ENCODE measurements at places on chromosomes 13 and 19. TPM values are rescaled to one million over a fixed set of nuclear protein-coding genes. Genes with fewer than 3 reads are reported as not detected.

The HMG20B gene
- total RNA-seq, result 147 TPM

- H3K27ac ChIP-seq, result no peak overlapping the region
- no peaks in the 10 kb centered on the region for H3K36me3 ChIP-seq
- no peaks in the 10 kb centered on the region for H3K27me3 ChIP-seq
- no peak overlapping the region for H3K4me3 ChIP-seq
- DNase-seq, result no peak
Observed at GRCh38 chr13:59679254-59679653, 484.5 kb downstream of the DIAPH3 start.

DNA sequence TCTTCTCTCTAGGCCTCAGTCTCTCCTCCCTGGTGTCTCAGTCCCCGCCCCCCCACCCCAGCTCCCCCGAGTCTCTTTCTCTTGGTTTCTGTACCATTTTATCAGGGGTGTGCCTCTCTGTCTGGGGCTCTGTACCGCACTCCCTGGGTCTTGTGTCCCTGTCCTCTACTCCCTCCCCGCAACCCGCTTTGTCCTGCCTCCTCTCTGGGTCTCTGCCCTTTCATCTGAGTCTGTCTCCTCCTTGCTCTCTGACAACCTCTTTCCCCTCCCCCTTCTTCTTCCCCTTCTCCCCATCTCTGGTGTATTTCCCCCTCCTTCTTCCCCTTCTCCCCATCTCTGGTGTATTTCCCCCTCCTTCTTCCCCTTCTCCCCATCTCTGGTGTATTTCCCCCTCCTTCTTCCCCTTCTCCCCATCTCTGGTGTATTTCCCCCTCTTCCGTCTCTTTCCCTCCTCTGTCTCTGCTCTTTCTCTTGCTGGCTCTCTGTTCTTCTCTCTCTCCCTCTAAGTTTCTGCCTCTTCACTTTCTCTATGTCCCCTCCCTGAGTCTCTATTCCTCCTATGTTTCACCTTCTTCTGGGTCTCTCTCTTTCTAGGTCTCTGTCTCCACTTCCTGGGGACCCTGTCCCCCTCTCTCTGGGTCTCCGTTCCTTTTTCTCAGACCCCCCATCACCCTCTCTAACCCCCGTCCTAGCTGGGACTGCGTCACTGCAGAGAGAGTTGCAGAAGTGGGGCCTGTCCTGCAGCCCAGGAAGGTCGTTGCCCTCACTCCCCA is 2.2 kb upstream of the KCNC3 start:
- no peak for DNase-seq
- no peaks in the 10 kb centered on the region for H3K4me1 ChIP-seq
- no peak overlapping the region for H3K27ac ChIP-seq
- H3K4me3 ChIP-seq, result peak overlapping the region; percentile 43
- no peaks in the 10 kb centered on the region for H3K36me3 ChIP-seq

- H3K4me3 ChIP-seq, result peak overlapping the region; percentile 30
- no peaks in the 10 kb centered on the region for H3K27me3 ChIP-seq
- H3K36me3 ChIP-seq, result no peaks in the 10 kb centered on the region
- DNase-seq, result no peak
Observed at GRCh38 chr13:110138010-110138699, 168.8 kb downstream of the COL4A1 start.

GRCh38 chr19:47564081-47564480 is 8.9 kb downstream of the ZNF541 start:
- H3K27ac ChIP-seq, result peak overlapping the region; percentile 55
- no peak overlapping the region for H3K4me3 ChIP-seq
- H3K4me1 ChIP-seq, result peaks cover 5% of the 10 kb centered on the region
- H3K27me3 ChIP-seq, result no peaks in the 10 kb centered on the region
- H3K36me3 ChIP-seq, result no peaks in the 10 kb centered on the region

DNA sequence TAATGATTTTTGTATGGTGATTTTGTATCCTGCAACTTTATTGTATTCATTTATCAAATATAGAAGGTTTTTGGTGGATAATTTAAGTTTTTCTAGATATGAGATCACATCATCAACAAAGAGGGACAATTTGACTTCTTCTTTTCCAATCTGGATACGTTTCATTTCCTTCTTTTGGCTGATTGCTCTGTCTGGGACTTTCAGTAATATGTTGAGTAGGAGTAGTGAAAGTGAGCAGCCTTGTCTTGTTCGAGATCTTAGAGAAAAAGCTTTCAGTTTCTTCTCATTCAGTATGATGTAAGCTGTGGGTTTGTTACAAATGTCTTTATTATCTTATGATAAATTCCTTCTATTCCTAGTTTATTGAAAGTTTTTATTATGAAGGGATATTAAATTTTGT is 352.0 kb upstream of the DACH1 start:
- no peaks in the 10 kb centered on the region for H3K27me3 ChIP-seq
- H3K36me3 ChIP-seq, result no peaks in the 10 kb centered on the region
- no peak overlapping the region for H3K27ac ChIP-seq
- no peak for DNase-seq
- H3K4me3 ChIP-seq, result no peak overlapping the region

The SLC27A5 gene
- 3.3 TPM for total RNA-seq

The BCL3 gene
- 103 TPM for total RNA-seq

DNA sequence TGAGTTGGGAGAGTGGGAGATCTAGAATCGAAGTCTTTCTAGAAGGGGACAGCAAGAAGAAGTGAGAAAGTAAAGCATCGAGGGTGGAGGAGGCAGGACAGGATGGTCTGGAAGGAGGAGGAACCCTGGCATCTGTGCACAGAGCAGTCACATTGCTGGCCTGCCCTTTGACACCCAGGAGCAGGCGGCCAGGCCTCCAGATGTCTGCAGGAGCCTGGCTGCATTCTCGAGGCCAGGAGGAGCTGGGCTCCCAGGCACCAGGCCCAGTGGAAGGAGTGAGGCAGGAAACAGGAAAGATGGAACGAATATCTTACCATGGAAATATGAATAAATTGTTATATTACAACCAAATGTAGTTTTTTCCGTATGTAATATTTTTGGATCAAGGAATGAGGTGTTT is 27.7 kb upstream of the ARGLU1 start:
- no peak overlapping the region for H3K27ac ChIP-seq
- no peak for DNase-seq
- H3K4me1 ChIP-seq, result no peaks in the 10 kb centered on the region
- no peaks in the 10 kb centered on the region for H3K27me3 ChIP-seq

- H3K36me3 ChIP-seq, result no peaks in the 10 kb centered on the region
- DNase-seq, result no peak
- H3K4me3 ChIP-seq, result no peak overlapping the region
- no peak overlapping the region for H3K27ac ChIP-seq
Observed at GRCh38 chr19:33247441-33247819, 21.8 kb upstream of the SLC7A10 start.

- no peak for DNase-seq
- H3K27ac ChIP-seq, result no peak overlapping the region
- H3K36me3 ChIP-seq, result no peaks in the 10 kb centered on the region
- no peaks in the 10 kb centered on the region for H3K4me1 ChIP-seq
- H3K27me3 ChIP-seq, result no peaks in the 10 kb centered on the region
- H3K4me3 ChIP-seq, result no peak overlapping the region
Observed at GRCh38 chr13:96636001-96636709, 358.1 kb downstream of the OXGR1 start.

DNA sequence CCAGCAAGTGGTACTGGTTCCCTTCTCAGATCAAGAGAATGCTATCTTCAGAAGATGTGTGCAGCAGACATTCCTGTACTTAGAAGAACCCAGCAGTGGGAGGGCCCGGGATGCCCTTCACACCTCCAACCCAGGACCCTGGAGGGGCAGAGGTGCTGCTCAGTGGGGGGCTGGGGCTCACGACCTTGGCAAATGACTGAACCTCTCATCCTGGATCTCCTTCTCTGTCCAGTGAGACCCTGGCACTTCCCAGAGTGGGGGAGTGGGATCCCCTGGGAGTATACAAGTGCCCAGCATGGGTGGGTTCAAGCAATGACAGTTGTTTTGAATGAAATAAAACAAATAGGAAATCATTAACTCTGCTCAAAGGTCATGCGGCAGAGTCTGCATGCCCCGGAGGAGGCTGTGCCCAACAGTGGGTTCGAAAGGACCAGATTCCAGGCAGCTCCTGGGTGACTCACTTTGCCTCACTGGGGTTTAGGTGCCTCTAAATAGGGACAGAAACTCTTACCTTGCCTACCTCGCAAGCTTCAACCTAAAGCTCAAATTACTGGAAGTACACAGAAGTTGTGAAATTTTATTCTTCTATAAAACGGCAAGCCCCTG is 26.9 kb downstream of the GGACT start:
- H3K27ac ChIP-seq, result no peak overlapping the region
- no peaks in the 10 kb centered on the region for H3K4me1 ChIP-seq
- DNase-seq, result no peak
- H3K4me3 ChIP-seq, result no peak overlapping the region
- H3K36me3 ChIP-seq, result no peaks in the 10 kb centered on the region
- no peaks in the 10 kb centered on the region for H3K27me3 ChIP-seq

DNA sequence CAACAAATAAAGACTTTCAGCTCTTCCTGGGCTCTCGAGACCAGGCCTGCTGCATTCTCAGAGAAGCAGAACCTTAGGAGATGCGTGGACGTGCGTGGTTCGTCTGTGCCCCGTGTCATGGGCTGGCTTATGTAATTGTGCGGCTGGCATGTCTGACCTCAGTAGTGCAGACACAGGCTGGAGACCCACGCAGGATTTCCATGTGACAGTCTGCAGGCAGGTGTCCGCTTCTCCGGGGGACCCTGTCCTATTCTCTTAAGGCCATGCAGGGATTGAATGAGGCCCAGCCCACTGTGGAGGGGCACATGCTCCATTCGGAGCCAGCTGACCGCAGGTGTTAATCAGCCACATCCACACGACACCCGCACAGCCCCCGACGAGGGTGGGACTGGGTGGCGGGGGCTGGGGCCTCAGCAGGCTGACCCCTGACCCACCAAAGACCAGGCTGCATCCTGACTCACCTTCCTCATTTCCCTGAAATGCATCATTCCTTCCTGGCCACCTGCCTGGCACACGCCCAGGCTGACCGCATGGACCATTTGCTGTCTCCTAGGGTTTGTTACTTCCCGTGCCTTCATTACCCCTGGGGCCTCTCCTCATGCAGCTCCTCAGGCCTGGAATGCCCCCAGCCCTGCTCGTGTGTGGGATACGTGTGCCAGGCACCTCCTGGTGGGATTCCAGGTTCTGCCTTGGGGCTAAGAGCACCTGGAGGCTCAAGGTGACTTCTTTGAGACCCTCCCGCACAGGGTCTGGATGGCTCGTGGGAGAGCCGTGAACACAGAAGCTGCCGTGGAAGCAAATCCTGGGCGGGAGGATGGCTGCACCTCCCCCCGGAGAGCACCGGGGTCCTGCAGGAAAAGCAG is 10.7 kb upstream of the MCF2L start:
- H3K27me3 ChIP-seq, result no peaks in the 10 kb centered on the region
- no peaks in the 10 kb centered on the region for H3K4me1 ChIP-seq
- no peak overlapping the region for H3K4me3 ChIP-seq
- DNase-seq, result no peak

GRCh38 chr13:104586051-104586746 is 1520.0 kb upstream of the SLC10A2 start:
- H3K36me3 ChIP-seq, result no peaks in the 10 kb centered on the region
- peak; percentile 52 for DNase-seq
- H3K27ac ChIP-seq, result peak overlapping the region; percentile 17
- no peak overlapping the region for H3K4me3 ChIP-seq

DNA sequence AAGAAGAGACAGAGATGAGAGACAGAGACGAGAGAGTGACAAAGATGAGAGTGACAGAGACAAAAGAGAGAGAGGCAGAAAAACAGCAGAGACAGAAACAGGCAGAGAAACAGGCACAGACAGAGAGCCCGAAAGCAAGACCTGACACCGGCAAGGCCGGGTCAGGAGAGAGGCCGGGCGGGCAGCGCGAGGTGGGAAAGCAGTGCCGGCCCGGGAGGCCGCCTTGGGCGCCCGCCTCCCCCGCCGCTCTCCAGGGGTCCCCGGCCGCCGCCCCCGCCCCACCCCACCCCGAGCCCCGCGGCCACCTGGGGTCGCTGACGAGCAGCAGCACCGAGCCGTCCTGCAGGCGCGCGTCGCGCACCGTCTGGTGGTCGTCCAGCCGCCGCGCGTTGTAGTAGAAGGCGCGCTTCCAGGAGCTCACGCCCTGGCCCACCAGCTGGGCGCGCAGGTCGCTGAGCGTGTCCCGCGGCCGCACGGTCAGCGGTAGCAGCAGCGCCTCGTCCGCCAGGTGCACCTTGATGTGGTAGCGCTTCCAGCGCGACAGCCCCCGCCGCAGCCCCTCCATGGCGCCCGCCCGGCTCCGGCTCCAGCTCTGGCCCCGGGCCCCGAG is at the start of gene TINCR:
TINCR (minus strand) TSS at position 594 of the 610 bp plus-strand sequence.
- DNase-seq, result no peak
- H3K27ac ChIP-seq, result no peak within 1 kb of the TSS
- no peaks in the 10 kb centered on the region for H3K36me3 ChIP-seq
- H3K4me1 ChIP-seq, result no peaks in the 10 kb centered on the region
- peaks cover 6% of the 10 kb centered on the region for H3K27me3 ChIP-seq
- peak within 1 kb of the TSS; percentile 45 for H3K4me3 ChIP-seq

GRCh38 chr13:67135356-67135755 is 94.8 kb downstream of the PCDH9 start:
- H3K4me3 ChIP-seq, result no peak overlapping the region
- H3K4me1 ChIP-seq, result no peaks in the 10 kb centered on the region
- H3K27ac ChIP-seq, result no peak overlapping the region
- no peaks in the 10 kb centered on the region for H3K36me3 ChIP-seq

DNA sequence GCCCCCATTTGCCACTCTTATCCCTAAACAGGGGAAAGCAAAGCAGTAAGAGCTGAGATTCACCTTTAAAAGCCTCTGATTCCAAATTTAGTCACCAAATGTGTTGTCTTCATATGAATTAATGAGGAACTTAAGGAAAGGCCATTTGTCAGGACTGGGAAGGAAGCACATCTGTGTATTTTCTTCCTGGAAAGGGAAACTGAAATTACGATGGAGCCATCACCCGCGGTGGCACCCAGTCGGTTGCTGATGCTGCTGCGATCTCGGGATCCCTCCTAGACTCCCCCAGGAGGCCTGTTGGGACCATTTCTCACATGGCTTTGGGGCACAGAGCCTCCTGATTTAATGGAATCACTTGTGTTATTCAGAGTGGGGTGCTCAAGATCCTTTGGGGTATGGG is 7.4 kb upstream of the IL4I1 start:
- no peak for DNase-seq
- no peaks in the 10 kb centered on the region for H3K36me3 ChIP-seq
- H3K4me3 ChIP-seq, result no peak overlapping the region
- no peaks in the 10 kb centered on the region for H3K4me1 ChIP-seq

The TRIM13 gene
- 11.4 TPM for total RNA-seq

GRCh38 chr19:31883296-31883990 is 462.0 kb upstream of the ZNF507 start:
- H3K4me3 ChIP-seq, result no peak overlapping the region
- H3K27ac ChIP-seq, result no peak overlapping the region
- H3K27me3 ChIP-seq, result no peaks in the 10 kb centered on the region
- no peaks in the 10 kb centered on the region for H3K36me3 ChIP-seq
- no peak for DNase-seq

The ZNF763 gene
- 7.6 TPM for total RNA-seq

DNA sequence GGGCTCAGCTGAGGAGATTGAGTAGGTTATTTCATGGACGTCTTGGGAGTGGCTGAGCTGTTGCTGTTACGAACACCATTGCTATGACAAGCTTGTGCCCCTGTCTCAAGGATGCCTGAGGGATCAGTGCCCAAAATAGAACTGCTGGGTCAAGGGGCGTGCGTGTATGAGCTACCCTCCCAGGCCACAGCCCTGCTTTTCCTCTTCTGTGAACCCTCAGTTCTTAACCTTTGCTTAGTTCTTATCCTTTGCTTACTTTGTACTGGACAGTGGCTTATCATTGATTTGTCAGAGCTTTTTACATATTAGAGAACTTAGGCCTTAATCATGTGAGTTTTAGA is 9.0 kb downstream of the ARHGAP45 start:
- H3K27me3 ChIP-seq, result no peaks in the 10 kb centered on the region
- DNase-seq, result peak; percentile 43
- peaks cover 49% of the 10 kb centered on the region for H3K4me1 ChIP-seq
- H3K4me3 ChIP-seq, result no peak overlapping the region

The WDR62 gene
- total RNA-seq, result 15.7 TPM

Data from Peyer's patch (tissue), 4 donors.